ENCODE measurements at places on chromosomes 11 and 22.

DNA sequence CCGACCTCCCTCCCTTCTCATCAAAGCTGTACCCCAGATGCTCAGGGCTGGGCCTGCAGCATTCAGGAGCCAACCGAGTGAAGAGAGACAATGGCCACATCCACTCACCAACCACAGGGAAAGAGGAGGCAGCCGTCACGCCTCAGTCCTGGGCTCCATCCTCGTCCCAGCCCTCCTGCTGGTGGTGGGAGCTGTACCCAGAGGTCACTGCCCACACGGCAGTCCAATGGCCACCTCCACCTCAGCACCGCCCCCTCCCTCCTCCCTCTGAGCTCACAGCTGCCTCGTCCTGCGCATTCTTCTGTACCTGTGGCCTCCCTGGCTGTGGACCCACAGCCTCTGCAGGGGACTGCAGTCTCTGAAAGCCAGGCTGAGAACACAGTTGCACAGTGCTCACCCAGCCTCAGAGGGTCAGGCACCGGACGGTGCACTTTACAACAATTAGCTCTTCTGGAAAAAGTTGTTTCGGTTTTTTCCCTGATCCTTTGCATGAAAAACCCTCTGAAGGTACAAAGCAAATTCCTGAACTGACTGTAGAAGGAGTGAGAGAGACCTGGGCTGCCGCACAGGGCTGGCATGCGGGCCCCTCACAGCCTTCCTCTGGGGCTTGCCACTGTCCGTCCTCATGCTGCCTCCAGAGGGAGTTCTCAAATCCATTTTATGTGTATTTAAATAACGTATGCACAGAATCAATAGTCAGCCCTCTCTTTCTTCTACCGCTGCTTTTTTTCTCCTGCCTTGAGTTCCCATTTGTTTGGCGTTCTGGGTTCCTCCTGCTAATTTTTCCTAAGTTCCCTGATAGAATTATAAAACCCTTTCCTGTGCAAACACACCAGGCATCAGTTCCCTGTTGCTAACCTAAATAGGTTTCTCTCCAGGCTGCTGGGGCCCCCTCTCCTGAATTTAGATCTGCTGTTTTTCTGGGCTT, 52.7 kb downstream of the PHF21B start:
- DNase-seq, result no peak

- no peak for DNase-seq
Measured at GRCh38 chr22:47251911-47252310, 489.5 kb downstream of the TBC1D22A start.

DNA sequence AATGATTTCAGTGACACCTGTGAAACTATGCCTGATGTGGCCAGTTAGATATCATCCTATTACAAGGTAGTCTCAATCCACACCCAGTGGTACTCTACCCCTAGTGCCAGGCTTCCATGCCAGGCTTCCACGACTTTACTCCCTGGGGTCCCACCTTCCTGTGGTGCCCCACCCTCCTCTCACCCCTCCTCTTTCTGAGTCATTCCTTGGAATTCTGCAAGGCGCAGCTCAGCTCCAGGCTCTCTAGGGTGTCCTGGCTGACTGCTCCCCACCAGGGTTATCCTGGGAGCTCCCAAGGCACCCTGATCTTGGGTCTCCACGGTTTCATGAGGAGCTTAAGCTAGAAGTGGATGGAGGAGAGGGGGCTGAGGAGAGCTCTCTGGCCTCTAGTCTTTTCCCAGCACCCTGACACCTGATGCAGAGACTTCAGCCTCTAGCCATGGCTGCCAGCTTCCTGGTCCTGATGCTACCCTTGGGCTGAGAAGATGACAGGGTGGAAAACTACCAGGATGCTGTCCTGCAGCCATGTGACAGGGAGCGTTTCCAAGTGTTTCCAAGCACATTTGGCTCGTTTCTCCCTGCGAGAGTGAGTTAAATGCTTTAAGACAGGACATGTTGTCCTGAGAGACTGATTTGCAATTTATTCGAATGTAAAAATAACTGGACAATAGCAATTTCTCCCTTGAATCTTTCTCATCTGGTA, 1461.2 kb downstream of the TBC1D22A start:
- DNase-seq, result no peak

DNA sequence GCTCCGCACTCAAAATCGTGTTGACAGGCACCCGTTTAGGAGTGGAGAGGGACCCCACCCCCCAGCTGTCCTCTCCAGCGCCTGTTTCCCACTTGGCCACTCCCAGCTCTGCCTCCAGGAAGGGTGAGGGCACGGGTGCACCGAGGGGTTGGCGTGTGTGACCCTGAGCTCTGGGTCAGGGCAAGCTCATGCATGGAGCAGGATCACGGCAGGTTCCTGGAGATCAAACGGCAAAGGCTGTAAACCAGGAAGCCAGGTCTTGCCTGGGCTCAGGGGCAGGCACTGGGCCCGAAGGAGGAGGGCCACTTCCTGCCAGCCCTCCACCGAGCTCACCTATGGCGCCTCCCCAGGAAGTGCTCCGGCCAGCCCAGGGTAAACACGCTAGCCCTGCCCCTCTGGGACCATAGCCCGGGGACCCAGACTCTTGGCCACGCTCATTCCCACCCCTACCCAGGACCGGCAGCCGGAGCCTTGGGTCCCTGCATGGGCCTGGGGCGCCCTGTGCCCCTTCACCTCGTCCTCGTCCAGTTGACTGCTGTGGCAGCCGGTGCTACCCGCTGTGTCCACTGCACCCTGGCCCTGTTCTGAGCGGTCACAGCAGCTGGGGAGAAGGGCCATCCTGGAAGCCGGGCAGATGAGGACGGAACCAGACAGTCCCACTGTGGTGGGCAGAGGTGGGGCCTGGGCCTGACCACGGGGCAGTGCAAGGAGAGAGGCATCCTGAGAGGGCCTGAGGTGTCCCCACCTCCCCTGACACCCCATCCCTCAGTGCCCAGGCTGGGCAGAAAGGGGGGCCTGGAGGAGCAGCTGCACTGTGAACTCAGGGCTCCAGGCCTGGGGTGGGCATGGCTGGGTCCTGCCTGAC, 1.0 kb upstream of the EPS8L2 start:
- DNase-seq, result no peak

DNA sequence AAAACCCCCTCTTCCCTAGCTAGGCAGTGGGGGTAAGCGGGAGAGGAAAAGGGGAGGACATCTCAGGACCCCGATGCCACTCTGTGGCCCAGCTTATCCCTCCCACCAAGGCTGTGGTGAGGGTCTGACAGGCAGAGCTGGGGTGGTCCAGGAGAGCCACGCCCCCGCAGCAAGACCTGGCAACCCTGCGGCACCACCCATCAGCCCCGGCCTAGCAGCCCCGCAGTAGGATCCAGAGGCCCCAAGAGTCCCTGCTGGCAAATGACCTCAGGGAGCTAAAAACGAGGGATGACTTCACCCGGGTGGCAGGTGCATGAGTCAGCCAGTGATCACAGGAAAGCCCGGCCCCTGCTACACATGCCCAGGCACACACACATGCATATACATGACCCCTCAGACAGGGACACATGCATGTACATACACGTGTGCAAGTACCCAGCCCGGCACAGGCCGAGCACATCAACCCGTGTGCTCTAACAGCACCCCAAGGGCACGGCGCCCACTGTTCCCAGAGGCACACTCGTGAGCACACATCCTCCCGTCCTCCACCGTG, 32.3 kb downstream of the ARVCF start:
- peak; percentile 63 for DNase-seq

GRCh38 chr11:72239849-72240460, 4.0 kb downstream of the PHOX2A start:
- no peak for DNase-seq

DNA sequence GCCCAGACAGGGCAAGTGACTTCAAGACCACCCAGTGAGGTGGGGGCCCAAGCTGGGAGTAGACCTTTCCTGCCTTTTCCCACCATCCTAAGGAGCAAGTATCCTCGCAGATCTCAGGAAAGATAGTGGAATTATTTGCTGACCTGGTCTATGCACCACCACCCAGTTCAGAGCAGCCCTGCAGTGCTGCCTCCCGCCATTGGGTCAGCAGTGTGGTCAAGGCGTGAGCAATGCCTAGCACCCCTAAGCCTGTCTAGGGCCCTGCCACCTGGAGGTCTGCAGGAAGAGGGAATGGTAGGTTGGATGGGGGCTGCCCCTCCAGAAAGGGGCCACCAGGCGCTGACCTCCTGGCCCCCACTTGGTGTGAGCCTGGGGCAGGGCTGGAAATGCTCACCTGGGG, 6.5 kb downstream of the MTFP1 start:
- no peak for DNase-seq

GRCh38 chr11:64743591-64744543, at the start of gene RASGRP2:
Gene RASGRP2, minus strand, starts transcription at chr11:64744142. Its CDS starts 1,276 bp downstream, at chr11:64742866.
- DNase-seq, result no peak

DNA sequence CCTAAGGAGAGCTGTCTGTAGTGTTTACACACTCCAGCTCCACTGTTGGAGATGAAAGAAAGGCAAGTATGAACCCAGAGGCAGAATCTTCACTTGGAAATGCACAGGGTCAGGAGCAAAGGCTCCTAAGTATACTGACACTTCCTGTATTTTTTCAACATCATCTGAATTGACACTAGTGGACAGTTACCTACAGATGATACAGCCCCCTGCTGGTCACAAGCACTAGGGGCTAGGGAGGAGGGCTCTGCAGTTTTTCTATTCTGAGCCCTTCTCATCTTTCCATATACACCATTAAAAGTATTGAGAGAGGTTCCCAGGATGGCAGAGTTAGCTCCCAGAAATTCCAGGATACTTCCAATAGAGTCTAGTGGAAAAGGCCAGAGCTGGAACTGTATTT, 290.3 kb upstream of the API5 start:
- DNase-seq, result no peak

- no peak for DNase-seq
Measured at GRCh38 chr11:118935376-118935775, 9.7 kb upstream of the BCL9L start.

DNA sequence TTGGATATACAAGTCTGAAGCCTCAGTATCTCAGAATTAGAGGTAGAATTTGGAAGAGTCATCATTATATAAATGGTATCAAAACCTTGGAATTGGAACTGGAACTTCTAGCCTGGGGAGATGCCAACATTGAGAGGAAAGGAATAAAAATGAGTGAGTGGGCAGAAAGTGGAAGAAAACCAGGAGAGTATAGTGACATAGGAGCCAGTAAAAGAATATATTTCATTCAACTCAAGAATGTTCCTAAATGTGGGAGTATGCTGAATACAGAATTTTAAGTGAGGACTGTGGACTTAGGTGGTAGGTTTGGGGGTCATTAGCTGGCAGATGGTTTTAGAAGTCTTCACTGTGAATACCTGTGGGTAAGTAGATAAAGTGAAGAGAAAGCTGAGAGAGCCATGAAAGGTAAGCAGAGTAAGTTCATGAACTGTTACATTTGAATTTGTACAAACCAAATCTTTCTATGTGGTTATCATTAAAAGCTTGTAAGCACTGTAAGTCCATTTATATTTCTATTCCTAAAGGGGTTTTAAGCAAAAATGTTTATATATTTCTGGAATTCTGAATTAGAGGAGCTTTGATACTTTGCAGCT, 60.2 kb downstream of the PDHX start:
- DNase-seq, result peak; percentile 30

DNA sequence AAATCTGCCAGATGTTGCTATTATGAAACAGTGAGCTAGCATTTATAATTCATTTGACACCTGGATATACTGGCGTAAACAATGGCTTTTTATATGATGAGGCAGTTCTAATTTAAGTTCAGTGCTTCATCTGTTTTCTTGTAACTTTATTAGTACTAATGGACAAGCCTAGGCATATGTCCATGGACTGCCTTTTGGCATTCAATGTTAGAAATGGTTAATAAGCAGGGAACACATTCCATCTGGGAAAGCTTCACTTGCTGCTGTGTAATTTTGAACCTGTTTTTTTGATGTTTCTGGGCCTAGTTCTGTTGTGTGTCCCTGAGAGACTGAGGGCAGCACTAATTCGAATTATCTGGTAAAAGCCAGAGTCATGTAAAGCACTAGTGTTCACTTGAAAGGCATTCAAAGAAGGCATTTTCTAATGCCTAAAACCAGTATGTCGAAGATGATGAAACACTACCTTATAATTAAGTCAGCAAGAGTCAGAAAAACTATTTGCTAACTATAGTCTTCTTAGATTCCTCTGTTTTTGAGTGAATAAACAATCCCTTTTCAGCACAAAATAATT, 138.5 kb downstream of the SWAP70 start:
- DNase-seq, result peak; percentile 94

DNA sequence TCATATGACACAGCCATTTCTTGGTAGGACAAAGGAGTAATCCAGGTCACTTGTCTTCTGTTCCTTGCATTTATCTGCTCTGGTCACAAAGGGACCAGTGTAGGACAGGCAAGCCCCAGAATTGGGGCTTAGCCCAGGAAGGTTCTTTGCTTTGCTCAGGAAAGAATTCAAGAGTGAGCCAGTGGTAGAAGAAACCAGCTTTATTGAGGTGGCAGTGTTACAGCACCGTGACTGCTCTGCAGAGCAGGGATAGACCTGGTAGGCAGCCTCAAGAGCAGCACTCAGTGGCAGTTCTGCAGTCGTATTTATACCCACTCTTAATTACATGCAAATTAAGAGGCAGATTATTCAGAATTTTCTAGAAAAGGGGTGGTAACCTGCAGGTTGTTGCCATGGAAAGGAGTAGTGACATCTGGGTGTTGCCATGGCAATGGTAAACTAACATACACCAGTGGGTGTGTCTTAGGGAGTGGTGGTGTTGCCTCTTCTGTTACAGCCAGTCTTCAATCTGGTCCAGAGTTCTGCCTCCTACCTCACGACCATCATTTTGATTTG, 84.9 kb upstream of the RAB1B start:
- DNase-seq, result no peak

DNA sequence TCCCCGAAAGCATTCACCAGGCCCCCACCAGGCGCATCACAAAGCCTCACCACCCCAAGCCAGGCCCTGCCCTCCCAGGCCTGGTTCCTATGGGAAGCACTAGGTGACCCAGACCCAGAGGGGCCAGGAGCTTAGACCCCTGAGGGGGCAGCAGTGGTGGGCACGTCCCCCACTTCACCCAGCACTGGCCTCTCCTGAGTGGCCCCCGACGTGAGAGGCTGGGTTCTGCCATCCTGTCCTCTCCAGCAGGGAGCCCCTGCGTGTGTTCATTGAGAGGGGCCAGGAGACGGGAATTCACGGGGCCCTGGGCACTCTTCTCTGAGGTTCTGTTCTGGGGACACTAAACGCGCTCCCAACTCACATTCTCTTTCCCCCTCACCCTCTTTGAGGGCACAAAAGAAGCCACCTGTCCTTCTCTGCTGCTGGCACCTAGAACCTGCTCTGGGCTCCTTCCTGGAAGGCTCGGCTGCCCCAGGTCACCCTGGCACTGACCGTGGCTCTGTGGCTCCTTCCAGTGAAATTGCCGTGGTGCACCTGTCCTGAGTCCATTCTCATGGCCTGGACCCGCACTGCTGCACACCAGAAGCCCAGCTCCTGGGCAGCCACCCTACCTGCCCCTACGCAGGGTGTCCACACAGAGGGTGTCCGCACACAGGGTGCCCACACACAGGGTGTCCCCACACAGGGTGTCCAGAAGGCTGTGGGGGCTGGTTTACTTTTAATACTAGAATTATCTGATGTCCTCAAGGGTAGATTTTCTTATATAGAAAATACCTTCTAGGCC, 12.2 kb downstream of the PTDSS2 start:
- no peak for DNase-seq

DNA sequence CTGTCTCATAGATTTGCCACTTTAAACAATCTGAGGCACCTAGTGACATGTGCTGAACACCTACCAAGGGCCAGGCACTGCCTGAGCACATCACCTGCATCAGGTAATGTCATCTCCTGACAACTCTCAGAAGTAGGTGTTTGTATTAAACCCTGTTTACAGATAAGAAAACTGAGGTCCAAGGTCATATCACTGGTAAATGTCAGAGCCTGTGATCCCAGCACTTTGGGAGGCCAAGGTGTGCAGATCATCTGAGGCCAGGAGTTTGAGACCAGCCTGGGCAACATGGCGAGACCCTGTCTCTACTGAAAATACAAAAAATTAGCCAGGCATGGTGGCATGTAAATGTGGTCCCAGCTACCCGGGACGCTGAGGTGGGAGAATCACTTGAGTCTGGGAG, 39.1 kb upstream of the ACCSL start:
- DNase-seq, result no peak
